ENCODE measurements at places on chromosomes 2 and 18.

DNA sequence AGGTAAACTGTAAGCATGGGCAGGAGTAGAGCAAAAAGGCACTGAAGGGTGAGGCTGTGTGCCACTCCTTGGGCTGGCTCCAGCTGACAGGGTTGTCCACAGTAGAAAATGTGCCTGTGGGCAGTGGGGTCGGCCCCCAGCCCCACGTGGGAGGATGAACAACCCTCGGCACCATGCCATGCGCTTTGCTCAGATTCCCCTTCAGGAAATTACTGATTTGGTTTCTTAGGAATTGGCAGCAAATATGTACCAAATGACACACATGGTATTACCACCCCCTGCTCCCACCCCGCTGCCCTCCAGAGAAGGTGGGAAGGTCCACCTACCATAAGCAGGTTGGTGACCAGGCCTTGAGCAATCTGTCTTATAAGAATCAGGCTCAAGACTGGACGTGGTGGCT lies 13.6 kb downstream of the ADCY3 start:
- DNase-seq: no peak

DNA sequence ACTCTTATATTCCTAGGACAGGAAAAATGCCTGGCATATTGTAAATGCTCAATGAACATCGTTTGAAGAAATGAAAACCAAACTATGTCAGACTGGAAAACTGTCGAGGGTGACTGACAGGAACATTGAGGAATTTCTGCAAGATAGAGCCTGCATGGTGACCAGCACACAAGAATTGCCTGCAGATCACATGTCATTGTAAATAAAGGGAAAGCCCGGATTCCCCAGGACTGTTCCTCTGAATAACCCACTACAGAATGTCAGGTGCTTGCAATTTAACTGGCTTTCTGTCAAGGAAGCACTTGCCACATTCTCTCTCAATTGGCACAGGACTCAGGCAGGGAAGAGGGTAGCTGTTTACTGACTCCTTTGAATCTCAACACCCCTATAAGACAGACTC lies 129.0 kb upstream of the REG3G start:
- DNase-seq: no peak

GRCh38 chr18:30404422-30404821 lies 638.1 kb downstream of the DSC3 start:
- no peak for DNase-seq

GRCh38 chr2:82007071-82007664 lies 1702.6 kb upstream of the LRRTM1 start:
- no peak for DNase-seq

DNA sequence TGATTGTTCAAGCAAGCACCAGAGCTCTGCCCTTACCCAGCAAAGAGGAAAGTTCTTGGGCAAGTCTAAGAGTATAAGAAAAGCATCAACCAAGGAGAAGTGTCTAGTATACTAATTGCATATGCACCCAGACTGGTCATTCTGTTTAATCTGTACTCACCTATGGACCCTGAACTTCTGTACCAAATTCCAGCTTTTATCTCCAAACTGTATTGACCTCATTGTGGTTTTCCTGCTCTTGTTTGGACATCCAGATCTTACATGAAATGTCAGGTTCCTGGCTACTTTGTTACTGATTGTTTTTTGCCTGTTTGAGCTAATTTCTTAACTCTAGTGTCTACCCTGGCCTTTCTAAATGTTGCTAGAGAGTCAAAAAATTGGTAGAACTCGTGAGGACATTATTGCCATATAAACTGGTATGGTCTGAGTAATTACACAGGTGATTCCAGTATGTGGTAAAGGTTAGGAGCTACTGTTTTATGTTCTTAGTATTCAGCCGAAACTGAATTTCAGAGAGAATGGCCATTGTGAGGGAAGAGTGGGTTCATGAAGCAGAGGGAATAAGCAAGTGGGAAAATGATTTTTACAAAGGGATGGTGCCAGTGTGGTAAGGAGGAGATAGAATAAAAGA lies 146.3 kb downstream of the HNMT start:
- DNase-seq: no peak

DNA sequence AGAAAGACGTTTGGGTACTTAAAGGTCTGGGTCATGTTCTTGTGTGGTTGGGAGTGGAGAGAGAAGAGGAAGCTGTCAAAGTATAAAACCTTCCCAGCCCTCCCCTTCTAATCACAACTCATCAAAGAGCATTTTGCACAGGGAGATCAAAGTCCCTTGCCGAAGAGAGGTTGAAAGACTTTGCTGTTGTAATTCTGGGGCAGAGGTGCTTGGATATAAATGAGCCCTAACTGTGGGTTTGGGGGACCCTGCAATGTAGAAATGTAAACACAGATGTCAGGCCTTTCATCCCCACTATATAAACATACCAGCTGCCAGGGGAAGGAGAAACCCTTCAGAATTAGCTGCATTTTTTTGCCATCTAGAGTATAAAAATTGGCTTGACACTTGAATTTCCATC lies 182.1 kb downstream of the ETAA1 start:
- no peak for DNase-seq

- DNase-seq: no peak
Observed at GRCh38 chr2:85564144-85564563, 2.9 kb upstream of the GGCX start.

DNA sequence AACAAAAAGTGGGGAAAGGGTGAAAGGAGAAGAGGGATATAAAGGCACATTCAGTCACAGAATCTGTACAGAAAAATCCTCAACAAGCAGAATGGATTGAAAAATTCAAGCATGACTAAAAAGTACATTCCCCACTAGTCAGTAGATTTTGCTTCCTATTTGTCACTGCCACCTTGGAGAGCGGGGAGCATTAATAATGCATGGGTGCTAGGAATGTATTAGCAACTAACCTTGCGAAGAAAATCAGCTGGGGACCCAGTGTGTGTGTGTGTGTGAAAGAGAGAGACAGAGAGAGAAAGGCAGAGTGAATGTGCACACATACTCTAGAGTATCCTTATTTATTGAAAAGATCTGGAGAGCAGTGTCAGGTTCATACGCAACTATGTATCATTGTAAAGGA lies 968.7 kb upstream of the ZEB2 start:
- DNase-seq: no peak

DNA sequence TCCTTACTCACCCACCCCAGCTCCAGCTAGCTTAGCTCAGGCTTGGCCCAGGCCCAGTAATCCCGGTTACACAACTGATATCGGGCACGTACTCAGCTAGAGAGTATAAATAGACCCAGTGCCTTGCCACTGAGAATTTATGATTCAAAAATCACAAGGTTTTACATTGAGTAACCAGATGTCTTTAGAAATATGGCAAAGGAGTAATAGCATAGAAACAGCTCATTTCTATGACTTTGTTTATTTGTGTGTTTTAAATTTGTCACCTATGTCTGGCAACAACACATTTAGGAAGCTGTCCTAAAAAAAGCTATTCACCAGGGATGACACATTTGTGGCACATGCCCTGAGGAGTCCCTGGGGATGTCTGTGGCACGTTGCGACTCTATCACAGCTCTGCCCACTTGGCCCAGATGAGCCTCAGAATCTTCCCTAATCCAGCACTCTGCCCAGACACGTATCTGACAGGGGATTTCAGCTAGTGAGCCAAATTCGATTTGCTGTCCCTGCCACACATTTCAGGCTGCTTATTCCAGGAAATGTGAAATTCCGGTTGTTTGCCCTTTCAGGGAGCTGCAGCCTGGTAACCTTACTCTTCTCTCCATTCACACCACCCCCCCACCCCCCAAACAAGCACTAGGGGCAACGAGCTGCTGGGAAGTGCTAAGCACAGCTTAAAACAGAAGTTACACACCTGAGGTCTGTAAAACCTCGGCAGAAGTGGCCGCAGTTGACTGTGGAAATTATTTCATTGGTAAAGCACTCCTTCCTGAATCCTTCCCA lies 85.4 kb upstream of the ZCCHC2 start:
- DNase-seq: no peak

All from GM06990 (cell line).